Activated CD4-positive, alpha-beta T cell treated with anti-CD3 and anti-CD28 coated beads, Interleukin-2, amount 50 U/mL, for 16 hours (primary cell): ENCODE measurements at places on chromosomes 4 and X.

DNA sequence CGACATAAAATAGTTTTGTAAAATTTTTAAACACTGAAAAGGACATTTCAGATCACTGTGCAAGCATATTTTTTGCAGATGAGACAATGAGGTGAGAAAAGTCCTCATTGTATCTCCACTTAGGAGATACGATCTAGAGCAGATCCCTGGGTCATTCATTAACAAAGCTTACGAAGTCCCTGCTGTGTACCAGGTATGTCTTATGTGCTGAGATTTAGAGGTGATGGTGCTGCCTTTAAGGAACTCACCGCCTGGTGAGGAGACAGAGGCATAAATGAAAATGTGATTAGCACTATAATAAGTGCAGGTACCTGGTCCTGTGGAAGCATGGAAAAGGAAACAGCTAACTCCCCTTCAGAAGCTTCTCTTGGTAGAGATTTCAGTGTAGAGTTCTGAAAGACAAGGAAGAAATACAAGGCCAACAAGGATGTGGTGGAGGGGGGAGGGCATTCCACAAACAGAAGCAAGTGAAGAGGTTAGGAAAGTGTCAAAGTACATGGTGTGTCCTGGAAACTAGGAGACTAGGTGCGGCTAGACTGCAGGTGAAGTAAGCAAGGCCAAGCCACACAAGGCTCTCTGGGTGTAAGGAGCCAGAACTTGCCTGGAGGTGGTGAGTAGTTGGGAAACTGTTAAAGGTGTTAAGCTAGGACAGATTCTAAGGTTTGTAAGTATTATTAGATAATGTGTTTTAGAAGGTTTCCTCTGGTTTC is 1.5 kb upstream of the NDNF start:
- no peak for DNase-seq

DNA sequence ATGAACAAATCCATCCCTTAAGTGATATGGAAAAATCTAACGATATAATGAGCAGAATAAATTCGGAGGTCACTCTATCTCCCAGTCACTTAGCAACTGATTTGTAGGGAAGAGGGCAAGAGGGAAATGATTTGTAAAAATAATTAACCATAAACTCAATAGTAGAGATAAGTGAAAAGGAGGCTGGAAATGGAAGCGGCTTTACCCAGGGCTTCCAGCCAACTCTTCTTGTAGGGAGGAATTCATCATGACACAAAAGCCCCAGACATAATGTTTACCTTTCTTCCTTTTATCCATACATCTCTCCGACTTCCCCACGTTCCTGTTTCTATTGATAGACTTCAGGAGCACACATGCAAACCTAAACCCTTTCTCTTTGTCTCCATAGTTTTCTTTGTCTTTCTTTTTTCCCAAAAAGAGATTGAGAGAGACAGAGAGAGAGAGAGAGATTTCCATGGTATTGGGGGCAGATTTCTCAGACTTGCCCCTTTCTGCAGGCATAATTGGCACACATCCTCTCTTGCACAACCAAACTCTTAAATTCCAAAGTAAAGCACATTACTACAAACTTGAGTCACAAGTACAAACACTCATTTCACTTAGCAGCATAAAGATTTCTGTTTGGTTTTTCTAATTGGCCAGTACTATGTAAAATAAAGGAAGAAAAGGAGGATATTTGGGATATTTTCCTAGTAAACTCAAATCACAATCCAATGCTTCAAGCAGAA is 140.9 kb downstream of the MAPK10 start:
- no peak for DNase-seq

DNA sequence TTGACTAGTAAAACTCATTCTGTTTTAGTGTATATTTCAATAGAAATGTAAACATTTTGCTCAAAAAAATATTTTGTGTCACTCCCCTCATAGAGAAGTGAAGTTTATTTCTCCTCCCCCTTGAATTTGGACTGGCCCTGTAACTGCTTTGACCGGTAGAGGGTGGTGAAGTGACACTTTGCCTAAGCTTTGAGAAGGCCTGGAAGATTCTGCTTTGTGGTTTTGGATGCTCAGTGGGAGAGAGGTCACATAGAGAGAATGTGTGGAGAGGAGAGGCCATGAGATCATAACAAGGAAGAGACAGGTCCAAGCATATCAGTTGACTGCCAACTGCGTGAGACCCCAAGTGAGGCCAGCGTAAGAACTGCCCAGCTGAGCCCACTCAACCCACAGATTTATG is 19.1 kb upstream of the ARX start:
- DNase-seq = no peak

DNA sequence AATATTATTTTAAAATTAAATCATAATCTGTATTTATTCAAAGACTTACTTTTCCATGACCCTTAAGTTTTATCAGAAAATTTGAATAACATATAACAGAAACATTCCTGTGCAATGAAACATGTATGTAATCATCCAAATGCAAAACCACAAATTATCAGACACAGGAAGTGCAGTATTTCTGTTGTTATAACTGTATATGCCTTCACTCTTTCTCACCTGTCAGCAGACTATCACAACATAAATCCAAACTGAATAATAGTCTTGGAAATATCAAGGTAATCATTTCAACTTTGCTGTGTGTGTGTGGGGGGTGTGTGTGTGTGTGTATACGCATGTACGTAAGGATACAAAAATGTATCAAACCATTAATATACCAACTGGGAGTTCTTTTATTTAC is 285.9 kb downstream of the SLC7A11 start:
- DNase-seq = no peak

DNA sequence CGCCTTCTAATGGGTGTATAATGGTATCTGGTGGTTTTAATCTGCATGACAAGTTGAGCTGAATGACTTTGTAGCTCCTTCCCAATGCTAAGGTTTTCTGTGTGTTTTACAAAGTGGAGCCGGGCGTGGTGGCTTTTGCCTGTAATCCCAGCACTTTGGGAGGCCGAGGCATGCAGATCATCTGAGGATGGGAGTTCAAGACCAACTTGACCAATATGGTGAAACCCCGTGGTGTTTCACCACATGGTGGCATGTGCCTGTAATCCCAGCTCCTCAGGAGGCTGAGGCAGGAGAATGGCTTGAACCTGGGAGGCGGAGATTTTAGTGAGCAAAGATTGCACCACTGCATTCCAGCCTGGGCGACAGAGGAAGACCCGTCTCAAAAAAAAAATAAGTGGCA is 28.9 kb downstream of the ARFIP1 start:
- DNase-seq = no peak
